ENCODE measurements at places on chromosomes 12 and 14. TPM values are rescaled to one million over a fixed set of nuclear protein-coding genes. Genes with fewer than 3 reads are reported as not detected.

Gene AMHR2
- not detected for total RNA-seq

Gene B4GALNT3
- 1.8 TPM for total RNA-seq

Gene FAM186B
- 0.64 TPM for total RNA-seq

Gene STK38L
- 21.0 TPM for total RNA-seq

Gene IL23A
- total RNA-seq = 27.5 TPM

Gene LRFN5
- not detected for total RNA-seq
